HCT116 (cell line): ENCODE measurements at places on chromosomes 3 and 15.
A peak's percentile ranks its signal among the peaks of the same experiment; 100 is the strongest.

DNA sequence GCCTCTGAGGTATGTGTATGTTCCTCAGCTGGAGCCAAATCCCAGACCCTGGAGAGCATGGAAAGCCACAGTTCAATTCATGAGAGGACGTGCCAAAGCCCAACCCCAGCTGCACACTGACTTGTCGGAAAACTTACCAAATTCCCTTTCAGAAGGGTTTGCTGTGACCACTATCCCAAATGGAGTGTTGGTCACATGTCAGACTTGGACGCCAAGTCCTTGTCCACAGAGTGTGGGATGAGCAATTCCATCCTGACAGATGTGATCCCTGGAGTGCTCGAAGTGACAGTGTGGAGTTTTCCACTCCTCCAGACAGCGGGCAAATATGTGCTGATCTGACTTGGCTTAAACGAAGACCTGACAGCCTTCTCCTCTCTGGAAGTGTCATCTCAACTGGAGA, 71.2 kb downstream of the RORA start:
- no peak for DNase-seq

DNA sequence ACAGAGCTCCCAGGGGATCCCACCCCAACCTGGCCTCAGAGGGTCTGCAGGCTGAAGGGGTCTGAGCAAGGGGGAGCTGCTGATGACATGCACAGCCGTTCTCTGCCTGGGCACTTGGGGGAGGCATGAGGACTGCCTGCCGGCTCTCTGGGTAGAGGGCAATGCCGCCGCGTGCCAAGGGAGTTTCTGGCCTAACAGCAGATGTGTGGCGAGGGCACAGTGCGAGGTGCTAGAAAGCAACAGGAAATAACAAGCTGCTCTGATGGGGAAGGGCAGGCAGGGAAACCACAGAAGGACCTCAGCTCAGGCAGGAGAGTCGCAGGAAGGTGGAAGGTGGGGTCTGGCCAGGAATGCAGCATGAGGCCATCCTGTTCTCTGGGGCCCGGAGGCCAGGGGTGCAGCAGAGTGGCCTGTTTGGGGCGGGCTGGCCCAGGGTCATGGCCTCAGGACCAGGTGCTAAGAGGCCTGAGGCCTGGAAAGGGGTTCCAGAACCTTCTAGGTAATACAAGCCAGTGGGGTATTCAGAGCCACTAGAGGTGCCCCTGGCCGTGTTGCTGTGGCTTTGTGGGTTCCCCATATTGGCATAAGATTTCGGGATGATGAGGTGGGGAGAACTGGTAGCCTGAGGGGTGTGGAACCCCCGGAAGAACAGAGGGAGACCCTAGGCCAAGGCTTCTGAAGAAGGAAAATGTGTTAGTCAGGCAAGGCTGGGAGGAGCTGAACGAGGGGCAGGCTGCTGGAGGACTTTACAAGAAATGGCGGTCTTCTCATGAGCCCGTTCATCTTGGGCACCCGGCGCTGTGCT, 41.2 kb downstream of the RGMA start:
- DNase-seq = no peak

DNA sequence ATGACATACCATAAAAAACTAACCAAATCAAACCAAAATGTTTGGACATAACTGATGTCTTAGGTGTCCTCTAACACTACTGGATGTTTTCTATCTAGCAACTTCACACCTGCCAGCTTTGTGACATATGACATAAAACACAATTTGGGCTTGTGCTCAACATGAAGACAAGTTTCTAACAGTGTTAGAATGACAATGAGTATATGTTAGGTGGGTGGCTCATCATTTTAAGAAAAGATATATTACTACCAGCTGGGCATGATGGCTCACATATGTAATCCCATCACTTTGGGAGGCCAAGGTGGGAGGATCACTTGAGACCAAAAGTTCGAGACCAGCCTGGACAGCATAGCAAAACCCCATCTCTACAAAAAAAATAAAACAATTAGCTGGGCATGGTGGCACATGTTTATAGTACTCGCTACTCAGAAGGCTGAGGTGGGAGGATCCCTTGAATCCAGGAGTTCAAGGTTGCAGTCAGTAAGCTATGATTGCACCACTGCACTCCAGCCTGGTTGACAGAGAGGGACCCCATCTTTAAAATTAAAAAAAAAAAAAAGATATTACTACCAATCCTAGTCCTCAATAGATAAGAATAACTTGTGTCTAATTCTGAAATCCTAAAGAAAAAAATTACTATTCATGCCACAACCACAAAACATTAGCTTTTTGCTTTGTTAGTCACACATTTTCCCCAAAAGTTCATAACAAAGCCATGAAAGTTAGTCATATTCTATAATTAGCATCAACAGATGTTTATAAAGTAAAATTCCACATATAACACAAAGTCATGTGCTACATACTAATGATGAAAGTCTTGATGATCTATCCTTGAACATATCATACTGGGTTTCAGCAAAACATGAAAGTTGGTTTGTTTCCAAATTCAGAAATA, 59.9 kb downstream of the LRRFIP2 start:
- no peak for DNase-seq

DNA sequence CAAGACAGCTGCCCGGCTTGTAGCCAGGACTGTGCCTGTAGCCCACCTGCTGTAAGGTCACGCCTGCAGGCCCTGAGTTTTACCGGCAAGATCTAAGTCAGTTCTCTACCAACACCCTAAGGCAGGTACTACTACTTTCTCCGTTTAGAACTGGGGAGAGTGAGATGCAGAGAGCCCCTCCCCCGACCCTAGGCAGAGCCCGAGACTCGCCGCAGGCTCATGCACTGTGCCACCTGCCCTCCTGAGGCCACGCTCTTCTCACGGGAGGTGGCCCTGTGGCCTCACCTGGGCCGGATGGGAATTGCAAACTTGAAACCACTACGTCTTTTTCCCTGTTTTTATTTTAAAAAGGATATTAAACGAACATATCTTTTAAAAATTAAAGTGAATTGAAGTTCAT, 36.9 kb upstream of the PCSK6 start:
- no peak for DNase-seq

GRCh38 chr3:28280781-28281180, 39.4 kb downstream of the CMC1 start:
- DNase-seq = no peak

DNA sequence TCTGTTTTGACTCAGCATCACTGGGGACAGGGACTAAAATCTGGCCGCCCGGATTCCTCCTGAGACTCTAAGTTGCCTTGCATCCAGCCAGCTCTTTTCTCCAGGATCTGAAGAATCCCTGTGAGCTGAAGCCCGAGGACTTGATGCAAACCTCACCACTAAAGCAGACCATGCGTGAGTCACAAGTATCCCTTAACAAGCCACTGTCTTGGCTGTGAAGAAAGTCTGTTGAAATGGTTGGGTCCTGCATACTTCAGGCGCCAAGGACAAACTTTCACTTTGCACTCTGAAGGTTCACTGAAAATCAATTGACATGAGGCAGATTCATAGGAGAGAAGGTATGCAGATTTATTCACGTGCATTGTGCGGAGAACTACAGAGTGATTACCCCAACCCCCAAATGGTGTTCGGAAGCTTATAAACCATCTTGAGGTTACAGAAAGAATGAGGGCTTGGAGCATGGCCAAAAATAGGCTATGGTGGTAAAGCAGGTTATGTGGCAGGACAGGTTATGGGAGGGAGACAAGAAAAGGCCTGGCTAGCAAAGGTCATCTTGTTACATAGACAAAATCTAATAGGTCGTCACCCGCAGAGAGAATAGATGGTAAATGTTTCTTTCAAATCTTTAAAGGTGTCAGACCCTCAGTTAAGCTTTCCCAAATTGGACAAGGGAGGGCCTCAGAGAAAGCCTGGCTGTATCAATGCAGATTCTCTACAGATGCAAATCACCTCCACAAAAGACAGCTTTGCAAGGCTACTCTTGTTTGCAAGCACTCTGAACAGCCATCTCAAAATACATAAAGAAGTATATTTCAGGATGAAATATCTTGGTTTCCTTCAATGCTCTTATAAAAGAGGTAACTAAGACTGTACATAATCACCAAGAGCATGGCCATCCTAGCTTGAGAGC, 126.3 kb upstream of the PLAAT1 start:
- DNase-seq = no peak

GRCh38 chr15:35657679-35658311, 111.8 kb upstream of the DPH6 start:
- DNase-seq = no peak

DNA sequence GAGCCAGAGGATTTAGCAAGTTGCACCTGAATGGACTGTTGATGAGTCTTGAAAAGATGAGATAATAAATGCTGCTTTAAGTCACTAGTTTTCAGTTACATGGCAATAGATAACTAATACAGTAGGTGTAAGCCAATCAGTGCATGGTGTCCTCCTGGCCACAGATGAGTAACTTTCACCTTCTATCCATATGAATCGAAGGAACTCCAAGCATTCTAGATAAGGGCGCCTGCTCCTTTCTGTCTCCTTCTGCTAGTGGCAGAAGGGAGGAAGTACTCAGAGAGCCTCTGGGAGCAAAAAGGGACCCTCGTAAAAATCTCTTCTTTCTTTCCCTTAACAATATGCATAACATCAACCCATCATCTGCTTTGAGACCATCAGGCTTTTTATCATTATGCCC, 37.3 kb downstream of the TM6SF1 start:
- DNase-seq = no peak

DNA sequence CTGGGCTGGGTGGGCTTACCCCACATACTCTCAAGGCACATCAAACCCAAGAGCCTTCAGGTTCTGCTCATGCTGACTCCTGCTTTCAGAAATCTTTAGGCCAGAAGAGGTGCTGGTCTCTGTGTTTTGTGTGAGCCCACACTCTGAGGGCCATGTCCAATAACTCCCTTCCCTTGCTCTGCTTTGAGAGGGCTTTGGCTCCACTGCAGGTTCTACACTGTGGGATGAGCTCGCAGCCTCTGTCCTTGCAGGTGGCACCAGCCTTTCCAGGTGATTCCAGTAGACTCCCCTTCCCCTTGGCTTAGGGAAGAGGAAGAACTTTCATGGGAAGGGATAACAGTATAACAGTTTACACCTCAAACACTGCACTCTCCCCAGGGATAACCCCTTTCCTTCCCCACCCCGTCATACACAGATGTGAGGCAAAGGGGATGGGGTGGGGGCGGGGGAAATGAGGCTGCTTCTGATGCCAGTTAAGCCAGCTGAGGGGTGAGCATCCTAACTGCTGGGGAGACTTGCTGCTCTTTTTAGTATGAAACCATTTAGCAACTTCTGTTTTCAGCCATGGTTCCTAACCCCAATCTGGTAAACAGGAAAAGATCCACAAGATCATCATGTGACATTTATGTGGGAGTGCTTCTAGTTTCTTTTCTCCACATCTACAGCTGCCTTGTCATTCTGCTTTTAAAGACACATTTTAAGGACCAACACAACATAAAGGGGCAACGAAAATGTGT, 262.4 kb downstream of the SLC9A9 start:
- DNase-seq = no peak

GRCh38 chr3:97815149-97815917, 6.5 kb upstream of the CRYBG3 start:
- no peak for DNase-seq

DNA sequence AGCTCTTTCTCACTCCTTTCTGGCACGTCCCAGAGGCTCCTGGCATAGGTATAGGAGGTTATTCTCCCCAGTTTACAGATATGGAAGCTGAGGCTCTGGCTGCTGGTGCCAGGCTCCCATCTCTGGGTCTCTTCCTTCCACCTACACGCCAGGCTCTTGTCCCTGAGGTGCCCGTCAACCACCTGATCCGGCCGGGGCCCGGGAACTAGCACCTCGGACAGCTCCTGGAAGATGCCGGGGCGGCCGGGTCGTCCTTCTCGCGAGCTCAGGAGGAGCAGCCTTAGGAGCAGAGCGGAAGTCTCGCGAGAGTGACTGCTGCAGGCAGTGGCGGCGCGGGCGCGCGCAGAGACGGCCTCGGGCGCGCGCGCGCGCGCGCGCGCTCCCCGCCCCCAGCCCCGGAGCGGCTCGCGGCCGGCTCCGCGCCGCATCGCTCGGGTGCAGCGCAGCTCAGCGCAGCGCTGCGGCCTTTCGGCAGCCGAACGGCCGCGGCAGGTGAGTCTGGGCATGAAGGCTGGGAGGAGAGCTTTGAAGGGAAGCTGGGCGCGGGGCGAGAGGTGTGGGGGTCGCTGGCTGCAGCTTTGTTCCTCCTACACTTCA, at the start of gene SCAMP5:
SCAMP5 (plus strand) TSS at position 382 of the 597 bp plus-strand sequence. CDS start 16,277 bp downstream, outside the sequence.
- peak; percentile 87 for DNase-seq

- peak; percentile 62 for DNase-seq
These were observed 152.7 kb downstream of the SUCNR1 start for GRCh38 chr3:152026033-152026556.

DNA sequence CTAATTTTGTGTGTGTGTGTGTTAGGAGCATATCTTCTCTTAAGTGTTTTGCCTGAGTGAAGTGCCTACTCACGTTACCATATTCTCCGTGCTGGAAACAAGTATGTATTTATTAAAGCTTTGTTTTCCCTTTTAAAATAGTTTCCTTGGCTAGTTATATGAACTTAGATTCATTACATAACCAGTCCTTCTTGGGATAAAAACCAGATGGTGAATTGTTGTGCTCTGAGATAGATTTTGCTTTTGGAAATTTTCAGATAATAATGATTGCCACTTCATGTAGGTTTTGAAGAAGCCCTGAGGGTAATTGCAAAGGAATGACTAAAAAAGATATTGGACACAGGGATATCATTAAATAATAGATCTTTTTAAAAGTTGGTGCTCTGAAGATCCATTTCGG, 390.2 kb upstream of the SGO1 start:
- DNase-seq = no peak

DNA sequence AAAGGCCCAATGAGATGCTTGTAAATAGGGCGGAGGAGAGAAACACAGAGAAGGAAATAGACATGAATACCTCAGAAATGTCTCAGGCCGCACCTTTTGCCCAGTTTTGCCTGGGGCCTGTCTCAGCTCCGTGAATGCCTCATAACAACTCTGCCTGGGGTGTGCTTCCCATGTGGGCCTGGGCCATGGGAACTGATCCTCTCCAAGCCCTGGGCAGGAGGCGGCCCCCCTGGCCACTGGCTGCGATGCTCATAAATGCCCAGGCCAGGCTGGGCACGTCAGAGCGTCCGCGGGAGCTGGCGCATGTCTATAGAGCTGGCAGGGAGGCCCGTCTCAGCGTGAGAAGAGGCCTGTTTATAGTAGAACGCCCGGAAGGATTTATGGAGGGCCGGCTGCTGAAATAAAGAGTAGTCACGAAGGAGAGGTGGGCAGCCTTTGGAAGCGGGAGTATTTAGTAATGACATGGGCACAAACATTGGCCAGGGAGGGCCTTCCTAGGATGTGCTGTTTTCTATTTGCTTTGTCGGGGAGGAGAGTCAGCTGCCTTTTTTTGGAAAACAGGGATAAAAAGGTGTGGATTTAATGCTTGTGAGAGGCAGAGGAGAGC, 85.9 kb upstream of the IGF1R start:
- DNase-seq = no peak

GRCh38 chr3:166451997-166452396, 614.8 kb upstream of the BCHE start:
- no peak for DNase-seq

GRCh38 chr15:80242132-80242769, 9.8 kb downstream of the CTXND1 start:
- peak; percentile 28 for DNase-seq

GRCh38 chr3:24986612-24987011, 441.5 kb upstream of the RARB start:
- DNase-seq = no peak

GRCh38 chr3:152832046-152832445, 2.9 kb upstream of the P2RY1 start:
- no peak for DNase-seq

GRCh38 chr15:94453227-94453988, 222.0 kb downstream of the MCTP2 start:
- DNase-seq = no peak

GRCh38 chr3:126540951-126541627, 17.1 kb downstream of the CHST13 start:
- DNase-seq = no peak
